MM.1S (cell line): ENCODE measurements at places on chromosomes 5 and 9.

DNA sequence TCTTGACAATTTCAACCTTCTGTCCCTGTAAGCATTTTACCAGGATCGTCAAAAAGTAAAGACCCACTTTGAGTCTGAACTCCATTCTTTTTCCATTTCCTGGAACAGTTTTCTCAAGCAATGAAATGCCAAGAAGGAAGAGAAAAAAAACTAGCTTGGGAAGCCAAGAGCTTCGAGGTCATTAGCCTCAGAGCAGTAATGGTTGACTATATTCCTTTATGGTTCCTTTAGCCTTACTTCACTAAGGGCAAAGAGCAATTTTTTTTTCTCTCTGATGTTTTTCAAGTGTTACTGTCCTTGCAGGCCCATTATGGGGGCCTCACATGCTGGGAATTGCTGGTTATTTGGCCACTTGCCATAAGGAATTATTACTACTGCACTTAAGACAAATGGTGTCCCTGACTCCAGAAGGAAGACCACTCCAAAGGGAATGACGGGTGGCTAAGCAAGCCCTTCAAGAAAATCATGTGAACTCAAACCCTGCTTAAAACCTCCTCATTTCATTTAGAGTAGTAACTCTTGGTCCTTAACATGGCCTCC, 37.1 kb downstream of the BNC2 start:
- H3K27ac ChIP-seq: no peak overlapping the region
- no peak overlapping the region for H3K4me3 ChIP-seq
- DNase-seq: no peak
- no peaks in the 10 kb centered on the region for H3K27me3 ChIP-seq
- H3K4me1 ChIP-seq: no peaks in the 10 kb centered on the region

DNA sequence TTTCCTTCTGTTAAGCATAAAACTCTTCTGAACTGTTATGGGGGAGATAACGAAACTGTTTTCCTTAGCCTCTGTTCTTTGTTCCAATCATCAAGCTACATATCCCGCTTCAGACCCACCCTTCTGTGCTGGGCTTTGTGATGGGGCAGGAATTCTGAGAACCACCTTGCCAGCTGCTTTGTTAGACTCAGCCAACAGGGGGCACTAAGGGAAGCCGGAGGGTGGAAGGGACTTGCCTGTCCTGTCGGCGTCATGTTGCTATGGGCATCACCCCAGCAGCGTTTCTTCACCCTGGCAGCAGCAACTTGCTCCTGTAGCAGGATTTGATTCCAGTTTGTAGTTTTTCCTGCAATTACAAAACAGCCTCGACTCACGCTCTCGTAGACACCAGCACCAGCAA, 169.1 kb downstream of the CAAP1 start:
- H3K4me3 ChIP-seq: no peak overlapping the region
- H3K4me1 ChIP-seq: 0 out of 2 replicates have a peak, but pooled peaks cover 3% of the 10 kb centered on the region
- no peak overlapping the region for H3K27ac ChIP-seq
- no peak for DNase-seq

- DNase-seq: no peak
- no peaks in the 10 kb centered on the region for H3K27me3 ChIP-seq
- no peaks in the 10 kb centered on the region for H3K36me3 ChIP-seq
- H3K4me1 ChIP-seq: peaks cover 14% of the 10 kb centered on the region
Measured at GRCh38 chr9:34384368-34385165, 7.9 kb upstream of the MYORG start.

- H3K27me3 ChIP-seq: no peaks in the 10 kb centered on the region
- H3K27ac ChIP-seq: no peak overlapping the region
- H3K4me3 ChIP-seq: no peak overlapping the region
- no peaks in the 10 kb centered on the region for H3K4me1 ChIP-seq
- DNase-seq: no peak
Measured at GRCh38 chr9:18499062-18499461, 25.1 kb downstream of the ADAMTSL1 start.

DNA sequence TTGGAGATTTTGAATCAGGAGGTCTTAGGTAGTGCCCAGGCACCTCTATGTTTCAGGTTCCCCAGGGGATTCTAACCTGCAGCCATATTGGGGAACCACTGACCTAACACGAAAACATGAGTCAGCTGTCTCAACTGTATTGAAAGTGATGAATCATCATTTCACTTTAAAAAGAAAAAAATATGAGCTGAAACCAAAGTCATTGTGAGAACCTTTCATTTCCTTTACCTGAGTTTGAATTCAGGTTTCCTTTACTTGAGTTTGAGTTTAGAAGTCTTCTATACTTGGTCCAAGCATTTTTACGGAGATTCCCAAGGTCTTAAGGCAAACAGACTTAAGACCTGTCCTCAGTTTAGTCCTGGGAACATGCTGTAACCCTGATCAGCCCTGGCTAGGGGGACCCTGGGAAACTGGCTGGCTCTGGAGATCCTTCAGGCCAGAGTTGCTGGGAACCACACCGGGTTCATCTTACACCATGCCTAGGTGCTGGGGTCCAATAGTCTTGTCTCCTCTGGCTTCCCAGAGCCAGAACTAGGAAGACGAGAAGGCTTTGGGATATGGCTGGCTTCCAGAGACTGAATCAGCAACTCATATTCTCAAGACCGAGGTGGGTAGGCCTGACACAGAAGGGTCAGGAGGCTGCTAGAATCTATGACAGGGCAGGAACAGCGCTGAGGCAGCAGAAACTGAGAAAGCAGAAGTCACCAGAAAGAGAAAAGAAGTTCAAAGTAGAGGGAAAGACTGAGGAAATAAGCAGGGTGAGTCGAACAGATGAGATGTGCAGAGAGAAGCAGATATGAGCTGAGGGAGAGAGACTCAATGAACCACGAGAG, 16.4 kb upstream of the PDCD1LG2 start:
- no peaks in the 10 kb centered on the region for H3K27me3 ChIP-seq
- no peaks in the 10 kb centered on the region for H3K36me3 ChIP-seq
- peak overlapping the region; percentile 22 for H3K4me3 ChIP-seq
- peaks cover 17% of the 10 kb centered on the region for H3K4me1 ChIP-seq
- DNase-seq: peak; percentile 89

DNA sequence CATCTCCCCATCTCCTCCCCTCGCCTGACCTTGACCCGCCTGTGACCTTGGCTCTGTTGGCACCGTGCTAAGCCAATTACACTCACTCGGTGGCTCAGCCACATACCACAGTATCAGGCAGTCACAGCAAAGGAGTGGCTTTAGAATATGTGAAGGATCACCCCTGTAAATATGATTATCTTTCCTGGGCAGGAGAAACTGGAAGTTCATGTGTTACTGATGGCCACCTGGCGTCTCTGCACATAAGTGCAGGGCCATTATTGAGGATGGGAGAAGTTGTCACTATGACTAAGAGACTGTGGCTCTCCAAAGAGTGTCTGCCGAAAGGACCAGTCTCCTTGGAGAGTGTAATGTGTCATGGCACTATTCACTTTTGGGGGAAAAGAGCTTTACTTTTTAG, 116.9 kb upstream of the S1PR3 start:
- no peak overlapping the region for H3K27ac ChIP-seq
- no peak overlapping the region for H3K4me3 ChIP-seq
- no peaks in the 10 kb centered on the region for H3K36me3 ChIP-seq
- no peaks in the 10 kb centered on the region for H3K4me1 ChIP-seq
- no peak for DNase-seq

- no peaks in the 10 kb centered on the region for H3K27me3 ChIP-seq
- H3K27ac ChIP-seq: no peak overlapping the region
- no peaks in the 10 kb centered on the region for H3K4me1 ChIP-seq
- no peak overlapping the region for H3K4me3 ChIP-seq
- no peaks in the 10 kb centered on the region for H3K36me3 ChIP-seq
Measured at GRCh38 chr5:93967923-93968322, 226.5 kb upstream of the POU5F2 start.

DNA sequence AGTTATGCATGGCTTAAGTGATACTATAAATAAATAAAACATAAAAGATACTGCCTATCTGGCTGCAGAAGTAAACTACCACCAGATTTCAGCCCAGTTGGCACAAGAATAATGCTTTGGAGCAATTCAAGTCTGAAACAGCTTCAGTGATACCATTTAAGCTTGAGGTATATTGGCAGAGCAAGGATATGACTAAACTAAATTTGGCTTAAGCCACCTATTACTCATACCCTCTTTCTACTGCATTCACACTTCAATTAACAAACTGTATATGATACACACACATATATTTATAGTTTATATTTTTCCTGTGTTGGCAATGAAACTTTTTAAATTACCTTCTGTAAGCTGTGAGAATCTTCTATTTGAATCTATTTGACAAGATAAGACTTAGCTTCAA, 431.9 kb downstream of the ANXA1 start:
- H3K4me1 ChIP-seq: no peaks in the 10 kb centered on the region
- no peaks in the 10 kb centered on the region for H3K27me3 ChIP-seq
- no peaks in the 10 kb centered on the region for H3K36me3 ChIP-seq
- H3K4me3 ChIP-seq: no peak overlapping the region
- DNase-seq: no peak

DNA sequence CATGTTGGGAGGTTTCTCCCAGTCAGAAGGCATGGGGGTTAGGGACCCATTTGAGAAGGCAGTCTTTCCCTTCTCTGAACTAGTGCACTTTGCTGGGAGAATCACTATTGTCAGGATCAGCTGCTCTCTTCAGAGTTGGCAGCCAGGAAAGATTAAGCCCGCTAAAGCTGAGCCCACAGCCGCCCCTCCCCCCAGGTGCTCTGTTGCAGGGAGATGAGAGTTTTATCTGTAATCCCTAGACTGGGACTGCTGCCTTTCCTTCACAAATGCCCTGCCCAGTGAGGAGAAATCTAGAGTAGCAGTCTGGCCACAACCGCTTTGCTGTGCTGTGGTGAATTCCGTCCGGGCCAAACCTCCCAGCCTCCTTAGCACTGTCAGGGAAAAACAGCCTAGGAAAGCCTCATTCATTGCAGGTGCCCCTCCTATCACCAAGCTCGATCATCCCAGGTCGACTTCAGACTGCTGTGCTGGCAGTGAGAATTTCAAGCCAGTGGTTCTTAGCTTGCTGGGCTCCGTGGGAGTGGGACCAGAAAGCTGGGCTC, 69.8 kb downstream of the CNTLN start:
- H3K4me3 ChIP-seq: no peak overlapping the region
- H3K27me3 ChIP-seq: no peaks in the 10 kb centered on the region
- no peaks in the 10 kb centered on the region for H3K36me3 ChIP-seq
- DNase-seq: no peak

- DNase-seq: no peak
- no peaks in the 10 kb centered on the region for H3K27me3 ChIP-seq
- H3K4me1 ChIP-seq: no peaks in the 10 kb centered on the region; the same call in 1 of the 2 replicates
- no peak overlapping the region for H3K27ac ChIP-seq
- no peaks in the 10 kb centered on the region for H3K36me3 ChIP-seq
- H3K4me3 ChIP-seq: no peak overlapping the region
Measured at GRCh38 chr9:79685577-79685976, 113.8 kb downstream of the TLE4 start.
